Suprapubic skin (tissue), 4 donors: ENCODE measurements at places on chromosomes 2 and 18. TPM values are rescaled to one million over a fixed set of nuclear protein-coding genes. Genes with fewer than 3 reads are reported as not detected.

- no peak for DNase-seq
Observed at GRCh38 chr2:240555541-240556250, 2.1 kb downstream of the ANKMY1 start.

GRCh38 chr2:46351098-46351749, 54.0 kb downstream of the EPAS1 start:
- no peak for DNase-seq

DNA sequence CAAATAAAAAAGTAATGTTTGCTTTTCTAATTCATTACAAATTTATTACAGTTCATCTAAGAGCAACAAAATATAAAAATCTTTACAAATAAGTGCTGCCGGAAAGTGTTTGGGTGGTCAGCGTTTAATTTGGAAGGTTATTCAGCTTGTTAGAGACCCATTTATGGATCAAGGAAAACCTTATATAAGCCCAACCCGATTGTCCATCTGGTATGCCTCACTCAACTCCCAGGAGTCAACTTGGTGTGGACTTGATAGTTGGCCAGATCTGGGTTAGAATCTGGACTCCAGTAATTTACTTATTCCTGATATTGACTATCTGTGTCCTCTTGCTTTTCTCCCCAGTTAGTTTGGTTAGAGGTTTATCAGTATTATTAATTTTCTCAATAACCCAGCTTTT, 106.2 kb downstream of the KCTD1 start:
- no peak for DNase-seq

Gene MATN3
- total RNA-seq, result 0.48 TPM

DNA sequence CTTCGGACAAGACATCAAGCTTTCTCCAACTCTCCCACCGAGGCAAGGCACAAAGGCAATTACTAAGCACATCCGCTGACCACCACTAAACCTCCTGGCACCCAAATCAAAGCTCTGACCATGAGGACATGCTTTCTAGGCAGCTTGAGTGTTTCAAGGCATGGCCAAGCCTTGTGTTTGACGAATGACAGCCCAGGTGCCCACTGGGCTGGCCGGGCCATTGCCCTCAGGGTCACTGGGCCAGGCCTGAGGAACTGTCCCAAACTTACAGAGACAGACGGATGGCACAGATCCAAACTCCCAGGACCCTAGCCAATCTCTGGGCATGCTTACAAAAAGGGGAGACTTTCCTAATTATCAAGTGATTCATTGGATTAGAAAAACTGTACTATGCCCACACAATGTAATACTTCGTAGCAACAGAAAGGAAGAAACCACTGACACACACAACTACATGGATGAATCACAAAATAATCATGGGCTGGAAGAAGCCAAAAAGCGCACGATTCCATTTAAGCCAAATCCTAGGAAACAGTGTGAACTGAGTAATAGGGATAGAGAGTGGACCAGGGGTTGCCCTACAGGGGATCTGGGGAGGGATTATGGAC, 20.2 kb downstream of the CRACDL start:
- no peak for DNase-seq

DNA sequence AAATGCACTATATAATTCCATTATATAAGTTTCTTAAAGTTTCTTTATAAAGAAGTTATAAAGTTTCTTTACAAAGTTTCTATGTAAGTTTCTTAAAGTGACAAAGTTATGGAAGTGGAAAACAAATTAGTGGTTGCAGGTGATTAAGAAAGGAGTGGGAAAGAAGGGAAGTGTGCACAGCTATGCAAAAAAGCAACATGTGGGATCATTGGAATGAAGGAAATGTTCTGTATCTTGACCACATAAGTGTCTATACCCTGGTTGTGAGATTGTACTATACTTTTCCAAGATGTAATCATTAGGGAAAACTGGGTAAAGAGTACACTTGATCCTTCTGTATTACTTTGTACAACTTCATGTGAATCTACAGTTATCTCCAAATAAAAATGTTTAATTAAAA, 1541.1 kb downstream of the LRP1B start:
- DNase-seq, result no peak

- no peak for DNase-seq
Observed at GRCh38 chr2:65686928-65687521, 254.6 kb upstream of the SPRED2 start.

DNA sequence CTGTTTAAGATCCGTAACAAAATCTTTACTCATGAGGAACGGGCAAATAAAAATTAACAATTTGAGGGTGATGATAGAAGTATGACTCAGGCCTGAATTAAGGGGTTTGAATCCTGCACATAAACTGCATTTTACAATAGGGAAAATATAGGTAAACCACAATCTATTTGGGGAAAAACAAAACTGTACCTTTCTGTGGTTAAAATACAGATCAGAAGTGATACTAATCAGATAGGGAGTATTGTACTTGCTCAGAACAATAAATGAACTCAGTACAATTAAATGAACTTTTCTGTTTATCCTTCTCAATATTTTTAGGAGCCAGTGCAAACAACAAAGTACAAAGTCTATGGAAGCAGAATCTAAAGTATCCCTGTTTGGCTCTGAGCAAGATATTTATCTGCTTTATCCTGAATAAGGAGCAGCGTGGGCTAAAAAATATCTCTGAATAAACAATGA, 287.3 kb downstream of the ZNF385B start:
- no peak for DNase-seq

DNA sequence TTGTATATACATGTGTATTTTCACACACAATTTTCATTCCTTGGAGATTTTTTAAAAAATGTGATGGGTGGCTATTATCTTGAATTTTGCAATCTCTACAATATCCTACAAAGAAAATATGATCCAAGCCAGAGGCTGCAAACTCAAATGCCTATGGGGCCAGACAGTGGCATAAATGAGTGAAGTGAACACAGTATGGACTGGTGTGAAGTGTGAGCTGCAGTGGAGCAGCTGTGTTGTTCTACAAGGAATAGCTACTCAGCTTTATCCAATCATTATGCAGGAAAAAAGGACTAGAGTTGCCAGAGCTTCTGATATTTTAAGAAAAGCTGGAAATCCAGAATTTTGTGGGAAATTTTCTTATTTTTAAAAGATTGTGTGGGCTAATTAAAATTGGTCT, 62.1 kb downstream of the ARHGEF33 start:
- DNase-seq, result no peak

DNA sequence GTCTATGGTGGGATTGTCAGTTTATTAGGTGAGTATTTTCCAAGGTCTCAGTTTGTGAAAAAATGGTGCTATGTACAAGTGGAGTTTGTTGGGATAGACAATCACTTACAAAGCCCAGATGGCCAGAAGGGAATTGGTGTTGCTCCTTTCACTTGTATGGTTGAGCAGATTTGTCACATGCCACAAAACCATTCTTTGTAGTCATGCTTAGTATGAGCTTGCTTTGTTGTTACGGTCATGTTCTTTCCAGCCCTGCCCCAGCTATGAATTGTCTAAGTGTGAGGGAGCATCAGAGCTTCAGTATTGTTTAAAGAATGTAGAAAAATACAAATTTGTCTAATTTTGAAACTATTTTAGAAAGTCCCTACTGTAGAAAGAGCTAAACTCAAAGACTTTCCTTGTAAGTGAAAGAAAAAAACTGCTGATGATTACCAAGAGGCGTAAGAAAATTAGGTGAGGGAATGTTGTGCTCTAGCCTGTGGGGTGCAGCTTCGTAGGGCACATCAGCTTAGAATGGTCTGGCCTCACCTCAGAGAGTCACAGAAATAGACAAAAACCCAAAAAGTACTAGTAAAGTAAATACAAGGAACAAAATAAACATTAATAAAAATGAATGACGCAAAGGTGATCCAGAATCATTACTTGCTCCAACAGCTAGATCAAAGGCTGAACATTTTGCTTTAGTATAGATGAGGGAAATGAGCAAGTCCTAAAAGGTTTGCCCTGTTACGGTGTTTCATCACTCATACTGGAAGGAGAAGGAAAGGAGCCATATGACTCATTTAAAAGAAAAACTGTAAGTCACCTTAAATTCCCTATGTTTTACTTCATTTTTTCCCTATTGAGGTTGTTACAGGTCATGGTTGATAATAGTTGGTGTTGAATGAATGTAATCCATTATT, 9.2 kb downstream of the TGIF1 start:
- no peak for DNase-seq

DNA sequence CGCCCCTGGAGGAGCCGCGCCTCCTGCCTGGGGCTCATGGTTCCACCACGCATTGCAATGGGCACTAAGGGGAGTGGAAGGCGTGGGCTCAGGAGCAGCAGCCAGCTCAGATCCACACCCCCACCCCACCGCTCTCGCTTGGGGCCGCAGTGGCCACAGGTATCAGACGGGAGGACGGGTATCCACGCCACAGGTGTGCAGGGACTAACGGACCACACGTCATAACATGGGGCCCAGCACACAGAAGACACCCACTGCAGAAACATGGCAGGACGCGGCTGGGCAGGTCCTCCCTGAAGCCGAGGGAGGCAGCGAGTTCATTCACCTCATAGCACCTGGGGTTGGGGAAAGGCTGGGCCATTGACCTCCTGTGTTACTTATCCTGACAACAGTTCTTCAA, 13.0 kb downstream of the HDAC4 start:
- no peak for DNase-seq

DNA sequence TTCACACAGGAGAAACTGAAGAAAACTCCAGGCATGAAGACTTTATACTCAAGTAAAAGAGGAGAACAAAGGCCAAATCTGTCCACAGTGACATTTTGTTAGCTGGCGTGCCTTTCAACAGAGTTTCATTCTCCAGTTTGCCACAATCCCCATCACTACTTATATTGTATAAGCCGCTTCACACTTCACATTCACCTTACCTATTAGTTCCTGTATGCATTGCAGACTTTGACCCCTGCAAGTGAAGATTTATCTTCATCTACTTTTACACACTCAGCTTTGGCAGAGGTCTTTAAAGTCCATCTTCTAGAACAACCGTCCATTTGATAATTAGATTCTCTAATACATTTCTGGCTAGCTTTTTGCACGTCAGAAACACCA, 56.8 kb upstream of the TANK start:
- DNase-seq, result no peak

DNA sequence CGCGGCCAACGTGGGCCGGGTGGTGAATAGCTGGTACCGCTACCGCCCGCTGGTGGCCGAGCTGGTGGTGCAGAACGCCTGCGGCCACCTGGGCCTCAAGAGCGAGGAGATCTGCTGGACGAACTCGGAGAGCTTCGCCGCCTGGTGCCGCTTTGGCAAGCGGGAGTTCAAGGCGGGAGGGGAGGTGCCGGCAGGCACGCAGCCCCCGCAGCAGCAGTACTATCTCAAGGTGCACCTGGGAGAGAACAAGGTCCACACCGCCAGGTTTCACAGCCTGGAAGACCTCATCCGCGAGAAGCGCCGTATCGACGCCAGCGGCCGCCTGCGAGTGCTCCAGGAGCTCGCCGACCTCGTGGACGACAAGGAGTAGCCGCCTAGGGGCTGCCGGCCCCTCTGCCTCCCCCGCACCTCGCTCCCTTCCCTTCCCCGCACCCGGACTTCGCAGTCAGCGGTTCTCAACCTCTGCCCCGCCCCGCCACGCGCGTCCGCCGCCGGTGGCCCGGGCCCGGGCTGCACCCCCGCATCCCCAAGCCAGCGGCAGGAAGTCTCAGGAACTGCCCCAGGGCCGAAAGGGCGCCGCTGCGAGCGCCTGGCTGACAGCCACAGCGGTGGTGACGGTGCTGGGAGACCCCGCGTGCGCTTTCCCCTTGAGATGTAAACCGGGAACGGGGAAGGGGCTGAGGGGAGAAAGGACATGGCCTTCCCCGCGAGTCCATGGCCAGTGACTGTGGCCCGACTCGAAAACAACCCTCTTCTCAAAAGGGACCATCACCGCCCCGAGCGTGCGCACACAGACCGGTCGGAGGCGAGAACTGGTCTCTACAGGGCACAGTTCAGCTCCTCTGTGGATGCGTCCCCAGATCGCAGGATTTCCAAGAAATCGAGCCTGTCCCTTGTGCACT, 2.2 kb downstream of the LRATD1 start:
- DNase-seq, result peak; percentile 87

- DNase-seq, result no peak
Observed at GRCh38 chr2:66437691-66438497, 3.0 kb downstream of the MEIS1 start.

DNA sequence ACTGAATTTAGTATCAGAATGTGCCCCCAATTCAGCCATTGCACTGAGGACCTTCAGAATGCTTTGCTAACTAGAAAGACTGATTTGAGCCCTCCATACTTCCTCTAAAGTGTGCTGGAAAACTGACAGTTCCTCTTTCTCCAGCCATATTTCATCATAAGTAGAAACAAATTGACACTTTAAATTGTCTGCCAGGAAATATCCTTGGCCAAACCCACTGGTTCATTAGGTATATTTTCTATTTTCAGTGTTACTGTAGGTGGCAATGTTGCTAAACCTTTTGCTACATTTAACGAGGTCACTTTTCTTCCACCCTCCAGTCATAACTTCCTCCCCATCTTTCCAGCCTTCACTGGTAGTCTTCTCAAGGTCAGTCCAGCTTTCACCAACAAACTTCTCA, 21.5 kb downstream of the SP5 start:
- DNase-seq, result no peak

DNA sequence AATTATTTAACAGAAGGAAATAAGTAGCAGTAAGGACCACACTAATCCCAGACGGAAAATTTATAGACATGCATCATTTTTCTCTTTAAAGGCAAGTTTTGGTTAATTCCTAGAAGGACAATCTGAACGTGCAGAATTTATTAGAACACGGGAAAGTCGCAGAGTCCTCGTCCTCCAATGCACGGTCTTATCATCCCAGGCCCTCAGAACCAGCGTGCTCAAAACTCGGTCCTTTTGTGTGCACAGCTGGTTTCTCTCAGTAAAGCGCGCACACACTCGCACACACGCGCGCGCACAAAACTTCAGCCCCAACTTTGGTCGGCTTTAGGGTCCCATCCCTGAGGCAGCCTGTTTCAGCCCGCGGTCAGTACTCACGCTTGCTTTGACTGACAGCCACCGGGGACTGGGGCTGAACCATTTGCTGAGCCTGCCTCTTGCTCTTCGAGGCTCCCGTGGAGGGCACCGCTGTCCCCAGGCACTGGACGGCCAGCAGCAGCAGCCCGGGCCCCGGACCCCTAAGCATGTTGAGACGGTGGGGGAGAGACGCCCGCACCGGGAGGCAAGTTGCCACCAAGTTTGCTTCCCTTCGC, 493 bp downstream of the FN1 start:
- DNase-seq, result peak; percentile 81

GRCh38 chr18:23122334-23123229, 12.7 kb upstream of the CABLES1 start:
- DNase-seq, result no peak

DNA sequence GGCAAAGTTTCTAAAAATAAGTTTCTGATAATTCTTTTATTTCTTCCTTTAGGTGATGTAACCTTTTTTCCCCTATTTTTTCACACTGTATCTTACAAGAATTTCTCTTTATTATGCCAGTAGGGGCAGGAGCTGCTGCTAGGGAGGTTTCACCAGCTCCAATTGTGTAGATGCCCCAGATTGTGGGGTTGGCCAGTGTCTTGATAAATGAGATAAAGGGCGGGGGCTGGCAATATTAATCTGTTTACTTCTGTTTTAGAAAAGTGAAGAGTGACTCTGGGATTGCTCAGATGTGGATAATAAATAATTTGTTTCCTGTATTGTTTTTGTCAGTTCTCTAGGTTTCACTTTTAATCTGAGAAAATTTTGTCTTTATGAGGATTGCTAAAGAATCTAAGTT, 190.4 kb downstream of the MC4R start:
- no peak for DNase-seq

- no peak for DNase-seq
Observed at GRCh38 chr2:78928502-78928901, 97.0 kb upstream of the REG3G start.

Gene CYP26B1
- total RNA-seq, result 53.3 TPM

- DNase-seq, result no peak
Observed at GRCh38 chr2:55150834-55151233, 81.3 kb downstream of the CLHC1 start.
